ENCODE measurements at places on chromosomes 2 and 18. TPM values are rescaled to one million over a fixed set of nuclear protein-coding genes. Genes with fewer than 3 reads are reported as not detected.
A peak's percentile ranks its signal among the peaks of the same experiment; 100 is the strongest.

DNA sequence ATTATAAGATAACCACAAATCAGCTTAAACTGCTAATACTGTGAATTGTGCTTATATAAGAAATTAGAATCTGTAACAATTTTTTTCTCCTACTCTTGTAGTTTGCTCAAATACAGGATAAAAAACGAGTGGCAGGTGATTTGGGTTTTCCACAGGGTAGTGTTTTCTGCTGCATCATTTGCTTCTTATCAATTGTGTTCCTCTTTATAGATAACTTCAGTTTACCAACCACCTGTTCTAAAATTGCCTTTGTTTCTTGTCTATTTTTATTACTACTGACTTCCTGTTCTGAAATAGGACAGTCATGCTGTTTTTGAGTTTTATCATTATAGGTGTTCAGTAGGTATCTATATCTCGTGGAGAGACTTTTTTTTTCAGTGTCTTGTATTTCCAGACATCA lies 56.9 kb downstream of the MFSD6 start:
- DNase-seq = no peak

DNA sequence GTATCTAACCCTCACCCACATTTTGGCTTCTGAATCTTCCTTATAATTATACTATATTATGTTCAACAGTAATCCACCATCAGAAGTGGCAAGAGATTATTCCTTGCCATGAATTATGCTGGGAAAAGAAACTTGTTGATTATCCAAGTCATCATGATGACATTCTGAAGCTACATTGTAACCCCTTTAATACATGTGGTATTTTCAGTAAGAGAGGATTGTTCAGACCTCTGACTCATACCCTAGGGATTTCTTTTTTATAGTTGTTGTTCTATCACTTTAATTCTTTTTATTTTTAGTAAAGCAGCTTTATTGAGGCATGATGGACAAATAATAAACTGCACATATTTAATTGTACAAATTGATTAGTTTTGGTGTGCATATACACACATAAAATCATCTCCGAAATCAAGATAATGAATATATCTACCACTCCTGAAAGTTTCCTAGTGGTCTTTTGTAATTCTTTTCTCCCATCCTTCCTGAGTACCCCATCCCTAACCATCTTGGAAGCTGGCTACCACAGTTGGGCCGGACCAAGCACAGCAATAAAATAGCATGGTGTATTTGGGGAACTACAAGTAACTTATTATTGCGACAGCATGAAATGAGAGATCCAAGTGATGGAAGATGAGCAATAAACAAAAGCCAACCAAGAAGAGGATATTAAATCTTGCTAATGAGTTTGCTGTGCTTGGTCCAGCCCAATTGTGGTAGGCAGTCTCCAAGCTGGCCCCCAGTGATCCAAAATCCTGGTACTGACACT lies 159.9 kb downstream of the BARD1 start:
- DNase-seq = no peak

Gene EFHD1
- 1.00 TPM for total RNA-seq

Gene NEU2
- not detected for total RNA-seq

GRCh38 chr2:174611854-174612253 lies 14.2 kb upstream of the WIPF1 start:
- no peak for DNase-seq

Gene EMX1
- not detected for total RNA-seq

DNA sequence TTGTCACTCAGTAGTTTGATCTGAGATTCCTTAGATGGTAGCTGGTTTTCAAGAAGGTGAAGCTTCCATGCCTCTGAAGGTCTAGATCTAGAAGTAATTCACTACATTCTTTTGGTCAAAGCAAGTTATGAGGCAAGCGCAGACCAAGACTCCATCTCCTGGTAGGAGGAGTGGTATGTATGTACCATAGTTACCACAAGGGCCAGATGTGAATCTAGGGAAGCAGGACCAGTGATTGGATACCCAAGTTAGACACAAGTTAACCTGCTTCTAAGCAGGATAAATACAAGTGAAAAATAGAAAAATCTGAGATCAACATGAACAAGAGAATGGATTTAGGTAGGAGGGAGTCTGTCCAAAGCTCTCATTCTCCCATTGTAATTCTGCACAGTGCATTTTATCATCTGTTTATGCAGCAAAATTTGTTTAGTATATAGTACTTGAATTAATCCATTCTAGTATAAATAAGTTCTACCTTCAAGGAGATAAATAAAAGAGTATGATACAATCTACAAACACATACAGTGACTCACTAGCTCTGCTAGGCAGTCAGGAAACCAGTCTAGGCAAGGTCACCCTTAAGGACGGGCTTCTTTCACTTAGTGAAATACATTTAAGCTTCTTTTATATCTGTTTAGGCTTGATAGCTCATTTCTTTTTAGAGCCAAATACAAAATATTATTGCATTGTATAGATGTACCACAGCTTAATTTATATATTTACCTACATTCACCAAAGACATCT lies 14.2 kb upstream of the DOCK10 start:
- DNase-seq = no peak

DNA sequence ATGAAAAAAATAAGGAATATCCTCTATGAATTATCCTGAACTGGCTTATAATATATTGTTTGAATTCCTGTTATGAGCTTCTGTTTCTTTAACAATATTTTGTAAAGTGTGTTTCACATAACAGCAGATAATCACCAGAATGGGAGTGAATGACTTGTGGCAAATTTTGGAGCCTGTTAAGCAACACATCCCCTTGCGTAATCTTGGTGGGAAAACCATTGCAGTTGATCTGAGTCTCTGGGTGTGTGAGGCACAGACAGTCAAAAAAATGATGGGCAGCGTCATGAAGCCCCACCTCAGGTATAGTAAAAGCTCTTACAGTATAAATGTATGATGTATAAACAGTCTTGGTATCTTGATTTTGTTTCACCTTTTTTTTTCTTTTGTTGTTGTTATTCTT lies 5.9 kb downstream of the GEN1 start:
- no peak for DNase-seq

DNA sequence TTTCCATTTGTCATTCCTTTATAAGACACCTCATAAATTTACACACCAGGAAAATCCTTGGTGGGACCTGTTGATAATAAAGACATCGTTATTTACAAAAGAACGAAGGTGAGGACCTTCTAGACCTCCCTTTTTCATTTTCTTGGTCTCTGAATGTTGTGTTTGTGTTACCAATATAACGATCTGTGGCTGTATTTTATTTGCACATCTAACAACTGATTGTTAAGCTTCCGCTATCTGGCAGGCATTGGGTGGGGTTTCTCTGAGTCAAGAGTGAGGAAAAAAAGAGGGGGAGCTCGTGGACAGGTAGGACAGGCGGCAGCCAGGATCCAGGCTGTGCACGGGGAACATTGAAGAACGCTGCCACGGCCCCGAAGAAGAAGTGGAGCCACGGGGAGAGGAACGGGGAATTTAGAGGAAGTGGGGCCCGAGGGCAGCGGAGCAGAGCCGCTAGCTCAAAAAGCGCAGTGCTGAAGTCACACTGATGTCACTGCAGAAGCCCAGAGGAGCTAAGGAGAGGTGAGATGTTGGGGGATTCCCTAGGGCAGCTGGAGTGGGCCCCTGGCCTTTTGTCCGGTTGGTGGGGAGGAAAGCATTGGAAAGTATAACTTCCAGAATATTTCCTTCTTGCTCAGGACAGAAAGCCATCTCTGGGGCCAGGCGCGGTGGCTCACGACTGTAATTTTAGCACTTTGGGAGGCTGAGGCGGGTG lies 20.9 kb upstream of the DNMT3A start:
- no peak for DNase-seq

GRCh38 chr2:2647141-2647541 lies 316.1 kb upstream of the MYT1L start:
- DNase-seq = no peak

Gene BCL11A
- 128 TPM for total RNA-seq

- DNase-seq = no peak
Measured at GRCh38 chr2:129761569-129762021, 217.9 kb upstream of the RAB6C start.

Gene KIF3C
- 68.1 TPM for total RNA-seq

- DNase-seq = no peak
Measured at GRCh38 chr2:8432706-8433336, 249.0 kb upstream of the ID2 start.

Gene C2orf66
- 1.8 TPM for total RNA-seq

- DNase-seq = peak; percentile 12
Measured at GRCh38 chr18:51195451-51196117, 1.9 kb downstream of the MEX3C start.

- DNase-seq = peak; percentile 0
Measured at GRCh38 chr2:189015359-189015758, 41.2 kb downstream of the COL3A1 start.

GRCh38 chr2:61368687-61369665 lies 101.9 kb downstream of the USP34 start:
- no peak for DNase-seq

Gene LRP1B
- 55.0 TPM for total RNA-seq

- DNase-seq = no peak
Measured at GRCh38 chr2:19362755-19363473, 4.5 kb upstream of the OSR1 start.

DNA sequence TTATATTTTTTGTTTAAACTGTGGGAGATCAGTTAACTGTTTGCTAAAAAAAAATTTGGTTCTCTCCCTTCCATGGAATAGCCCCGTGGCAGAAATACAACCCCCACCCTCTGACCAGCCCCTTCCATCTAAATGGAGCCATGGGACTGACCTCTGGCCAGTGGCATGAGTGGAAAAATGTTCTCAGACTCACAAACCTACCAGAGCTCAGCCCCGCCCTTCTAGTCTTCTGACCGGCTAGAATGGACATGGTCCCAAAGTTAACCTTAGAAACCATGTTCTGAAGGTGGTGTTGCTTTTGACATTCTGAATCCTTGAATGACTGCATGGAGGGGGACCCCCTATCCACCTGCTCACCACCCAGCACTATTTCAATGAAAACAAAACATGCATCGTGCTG lies 1.3 kb upstream of the CHRNA1 start:
- DNase-seq = no peak

GRCh38 chr18:8106603-8107002 lies 502.6 kb upstream of the RAB12 start:
- DNase-seq = no peak

DNA sequence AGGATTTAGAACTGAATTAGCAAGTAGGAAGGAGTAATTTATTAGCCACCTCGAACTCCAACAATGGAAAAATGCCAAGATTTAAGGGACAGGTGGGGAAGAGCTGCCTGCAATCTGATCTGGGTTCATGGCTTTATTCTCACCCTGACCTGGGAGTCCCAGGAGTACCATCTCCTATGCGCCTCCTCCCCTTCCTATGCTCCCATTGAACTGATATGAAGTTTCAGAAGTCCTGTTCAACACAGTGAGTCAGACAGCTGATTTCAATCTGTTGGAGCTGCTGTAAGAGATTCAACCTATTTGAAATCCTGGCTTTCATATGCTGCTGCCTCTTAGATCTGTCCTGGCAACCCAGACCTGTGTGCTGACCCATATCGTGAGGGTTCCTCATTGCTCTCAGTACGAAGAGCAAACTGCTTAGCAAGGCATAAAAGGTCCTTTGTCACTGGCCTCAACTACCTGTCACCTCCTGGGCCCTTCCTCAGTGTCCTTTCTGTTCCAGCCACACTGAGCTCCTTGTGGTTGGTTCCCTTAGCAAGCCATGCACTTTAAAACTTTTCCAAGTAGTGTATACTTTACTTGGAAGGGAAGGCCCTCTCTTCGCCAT lies 15.9 kb upstream of the CD28 start:
- no peak for DNase-seq

Gene CFAP65
- 1.00 TPM for total RNA-seq

Gene TCF4
- 549 TPM for total RNA-seq

Gene ZAP70
- total RNA-seq = 0.45 TPM

DNA sequence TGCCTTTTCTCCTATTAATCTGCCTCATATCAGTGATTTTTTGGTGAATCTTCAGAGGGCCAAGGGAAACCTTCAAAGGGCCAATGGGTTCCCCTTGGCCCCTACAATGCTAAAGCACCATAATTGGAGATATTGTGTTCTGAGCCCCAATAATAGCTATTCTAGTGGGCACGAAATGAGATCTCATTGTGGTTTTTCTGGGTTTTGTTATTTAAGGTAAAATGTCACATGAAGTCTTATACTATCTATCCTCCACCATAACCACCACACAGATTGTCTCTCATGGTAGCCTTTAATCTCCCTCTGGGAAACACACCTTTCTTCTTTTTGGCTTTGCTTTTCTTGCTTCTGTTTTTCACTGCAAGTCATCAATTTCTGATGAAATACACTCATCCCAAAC lies 152.8 kb downstream of the B3GNT2 start:
- no peak for DNase-seq

Gene IFIH1
- total RNA-seq = 2.3 TPM

DNA sequence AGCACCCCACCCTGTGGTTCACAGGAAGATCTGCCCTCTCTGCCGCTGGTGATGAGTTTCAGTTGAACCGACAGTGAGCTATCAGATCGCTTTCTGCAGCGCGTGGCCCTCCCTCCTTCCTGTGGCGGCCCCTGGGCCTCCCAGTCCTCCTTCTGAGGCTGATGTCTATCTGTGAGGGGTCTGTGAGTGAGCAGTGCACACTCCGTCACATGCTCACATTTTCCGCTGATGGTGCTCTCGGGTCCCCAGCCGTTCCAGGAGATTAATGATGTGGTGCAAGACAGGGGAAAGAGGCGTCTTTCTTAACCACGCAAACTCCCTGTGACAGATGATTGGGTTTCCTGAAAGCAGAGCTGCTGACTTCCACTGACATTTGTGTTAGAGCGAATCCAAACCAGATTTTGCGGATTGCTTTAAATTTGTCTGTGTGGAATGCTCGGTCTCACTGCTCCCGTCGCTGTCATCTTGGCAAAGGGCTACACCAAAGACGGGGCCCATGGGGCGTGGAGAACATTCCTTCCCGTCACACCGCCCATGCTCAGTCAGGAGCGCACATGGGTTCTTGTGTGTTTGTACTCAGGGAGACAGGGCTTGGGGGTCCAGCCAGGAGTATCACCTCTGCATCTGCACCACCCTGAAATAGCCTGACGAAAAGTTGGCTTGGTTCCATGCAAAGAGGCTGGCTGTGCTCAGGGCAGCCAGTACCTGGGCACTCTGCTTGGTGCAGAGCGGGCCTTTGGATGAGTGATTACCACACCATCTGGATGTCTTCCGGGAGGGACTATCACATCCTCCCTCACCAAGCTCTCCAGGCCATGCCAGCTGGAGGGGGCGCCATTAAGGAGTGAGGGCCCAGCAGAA lies 154.7 kb upstream of the HS6ST1 start:
- DNase-seq = peak; percentile 80

Gene VIL1
- 0.73 TPM for total RNA-seq

DNA sequence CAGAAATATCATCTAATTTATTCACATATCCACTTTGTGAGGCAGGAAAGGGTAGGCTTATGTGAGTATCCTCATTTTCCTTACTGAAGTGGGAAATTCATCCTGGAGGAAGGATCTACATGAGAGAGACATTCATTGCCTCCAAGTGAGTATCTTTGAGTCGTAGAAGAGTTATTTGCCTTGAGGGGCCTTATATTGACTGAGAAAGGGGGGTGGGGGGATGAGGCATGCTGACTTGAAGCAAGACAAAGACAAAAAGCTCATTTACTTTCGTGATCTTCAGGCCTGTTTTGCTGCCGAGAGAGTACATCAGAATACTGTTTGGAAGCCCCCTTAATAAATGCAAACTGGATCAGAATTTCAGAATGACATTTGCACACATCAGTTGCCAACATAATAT lies 17.6 kb upstream of the NEDD4L start:
- DNase-seq = no peak

Data from cerebellum (tissue), 4 donors.